Endodermal cell (in vitro differentiated cells): ENCODE measurements at places on chromosomes 4 and X.

DNA sequence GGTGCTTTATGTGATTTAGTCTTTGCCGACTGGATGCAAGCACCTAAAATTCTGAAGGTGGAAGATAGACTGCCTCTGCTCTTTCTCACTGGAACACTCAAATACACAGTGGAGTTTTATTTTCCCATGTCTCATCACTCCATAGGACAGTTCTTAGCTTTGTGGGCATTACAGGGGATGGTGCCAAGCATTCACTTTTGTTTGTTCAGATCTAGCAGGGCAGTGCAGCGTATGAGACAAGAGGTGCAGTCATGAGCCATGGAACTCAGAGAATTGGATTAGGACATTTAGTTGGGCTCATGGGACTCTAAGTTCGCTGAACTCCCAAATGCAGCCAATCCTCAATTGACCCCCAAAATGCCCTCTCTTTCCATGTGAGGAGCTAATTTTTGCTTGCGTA, 1136.9 kb upstream of the PRKX start:
- DNase-seq, result no peak

- peak; percentile 45 for DNase-seq
Measured at GRCh38 chr4:144954230-144954629, 143.8 kb downstream of the ANAPC10 start.

GRCh38 chr4:10671366-10671765, 13.2 kb downstream of the CLNK start:
- DNase-seq, result no peak

DNA sequence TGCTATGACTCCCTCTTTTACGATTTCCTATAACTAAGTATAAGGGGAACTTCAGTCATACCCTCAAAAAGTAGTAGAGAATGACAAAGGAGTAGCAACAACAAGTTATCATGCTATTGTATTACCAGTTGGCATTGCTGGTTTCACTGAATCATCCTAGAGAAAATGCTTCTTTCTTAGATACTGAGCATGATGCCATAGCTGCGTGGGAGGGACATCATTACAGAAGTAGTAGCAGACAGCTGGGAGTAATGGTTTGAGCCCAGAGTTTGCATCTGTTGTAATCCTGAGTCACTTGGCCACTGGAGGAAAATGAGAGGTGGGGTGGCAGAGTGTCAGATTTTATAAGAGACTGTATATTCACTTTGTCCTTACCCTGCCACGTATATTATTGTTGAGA, 38.6 kb downstream of the MTMR1 start:
- DNase-seq, result no peak

DNA sequence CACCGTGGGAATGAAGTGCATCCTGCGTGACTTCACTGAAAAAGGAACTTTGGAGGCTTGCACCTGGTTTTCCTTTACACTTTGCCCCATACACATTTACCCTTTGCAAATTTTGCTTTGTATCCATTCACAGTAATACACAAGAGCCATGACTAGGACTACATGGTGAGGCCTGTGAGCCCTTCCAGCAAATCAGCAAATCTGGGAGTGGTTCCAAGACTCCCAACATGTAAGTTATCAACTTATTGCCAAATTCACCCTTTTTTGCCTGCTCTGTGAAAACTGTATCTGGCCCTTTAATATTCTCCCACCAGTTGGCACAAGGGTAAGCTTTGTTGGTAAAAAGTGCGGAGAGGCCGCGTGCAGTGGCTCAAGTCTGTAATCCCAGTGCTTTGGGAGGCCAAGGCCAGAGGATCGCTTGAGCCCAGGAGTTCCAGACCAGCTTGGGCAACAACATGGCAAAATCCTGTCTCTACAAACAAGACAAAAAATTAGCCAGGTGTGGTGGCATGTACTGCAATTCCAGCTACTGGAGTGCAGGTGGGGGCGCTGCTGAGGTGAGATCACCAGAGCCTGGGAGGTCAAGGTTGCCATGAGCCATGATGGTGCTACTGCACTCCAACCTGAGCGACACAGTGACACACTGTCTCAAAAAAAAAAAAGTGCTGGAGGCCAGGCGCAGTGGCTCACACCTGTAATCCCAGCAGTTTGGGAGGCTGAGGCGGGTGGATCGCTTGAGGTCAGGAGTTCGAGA, 5.0 kb downstream of the PRMT9 start:
- DNase-seq, result peak; percentile 86

- peak; percentile 81 for DNase-seq
Measured at GRCh38 chrX:16711893-16712547, 449 bp downstream of the CTPS2 start.

DNA sequence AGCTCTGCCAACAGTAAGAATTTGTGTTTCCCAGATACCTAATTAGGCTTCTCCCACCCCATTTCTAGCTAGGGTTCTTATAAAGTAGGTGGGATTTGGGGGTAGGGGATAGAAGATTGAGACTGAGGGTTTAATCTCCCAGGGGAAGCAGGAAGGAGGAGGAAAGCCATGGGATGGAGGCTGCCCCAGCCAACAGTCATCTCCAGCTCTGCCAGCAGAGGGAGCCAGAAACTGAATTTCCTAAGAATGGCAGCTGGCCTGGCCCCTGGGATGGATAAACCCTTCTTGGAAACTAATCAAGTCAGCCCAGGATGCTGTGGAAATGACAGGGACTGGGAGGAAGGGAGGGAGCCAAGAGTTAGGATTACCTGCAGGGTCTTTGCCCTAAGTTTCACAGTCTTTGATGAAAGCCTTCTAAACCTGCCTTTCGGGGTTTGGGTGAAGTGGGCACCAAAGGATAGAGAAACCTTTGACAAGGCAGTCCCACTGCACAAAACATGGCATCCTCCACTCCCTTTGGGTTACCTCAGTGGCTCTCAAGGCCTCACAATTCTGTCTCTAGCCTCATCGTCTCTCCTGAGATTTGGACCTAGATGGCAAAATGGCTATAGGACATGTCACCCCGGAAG, 6.7 kb upstream of the ERCC6L start:
- peak; percentile 90 for DNase-seq

GRCh38 chrX:18136816-18137215, 83.9 kb downstream of the BEND2 start:
- no peak for DNase-seq

DNA sequence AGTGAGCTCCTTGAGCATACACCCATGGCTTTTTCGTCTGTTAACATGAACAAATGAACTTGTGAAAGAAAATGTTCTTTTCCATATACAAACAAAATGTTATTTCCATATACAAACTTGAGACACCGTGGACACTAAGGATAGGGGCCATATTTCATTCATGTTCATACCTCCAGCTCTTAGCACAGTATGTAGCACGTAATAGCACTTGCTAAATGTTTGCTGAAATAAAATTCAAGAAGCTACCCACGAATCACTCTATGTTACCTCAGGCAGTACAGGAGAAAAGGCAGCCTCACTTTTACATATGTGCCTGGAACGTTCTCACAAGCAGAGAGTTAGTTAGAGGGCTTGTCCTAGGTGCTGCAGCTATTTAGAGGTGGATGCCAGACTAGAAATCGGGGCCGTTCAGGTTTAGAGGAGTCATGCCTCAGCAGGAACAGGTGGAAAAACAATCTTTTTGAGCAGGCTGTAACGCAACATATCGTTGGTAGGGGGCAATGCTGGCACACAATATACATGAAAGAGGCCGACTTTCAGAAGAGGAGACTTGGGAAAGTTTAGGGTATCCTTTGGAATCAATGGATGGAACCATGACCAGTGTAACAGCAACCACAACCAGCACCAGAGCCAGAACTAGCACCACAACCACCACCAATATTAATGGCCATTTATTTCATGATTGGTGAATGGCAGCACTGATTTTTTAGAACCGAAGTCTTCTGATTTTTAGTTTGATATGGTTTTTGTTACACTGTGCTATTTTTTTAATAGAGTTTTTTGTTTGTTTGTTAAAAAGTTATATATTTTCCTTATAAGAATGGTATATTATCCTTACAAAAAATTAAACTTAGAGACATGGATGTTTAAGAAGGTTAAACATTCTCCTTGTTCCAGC, 14.8 kb upstream of the PAQR3 start:
- peak; percentile 73 for DNase-seq

DNA sequence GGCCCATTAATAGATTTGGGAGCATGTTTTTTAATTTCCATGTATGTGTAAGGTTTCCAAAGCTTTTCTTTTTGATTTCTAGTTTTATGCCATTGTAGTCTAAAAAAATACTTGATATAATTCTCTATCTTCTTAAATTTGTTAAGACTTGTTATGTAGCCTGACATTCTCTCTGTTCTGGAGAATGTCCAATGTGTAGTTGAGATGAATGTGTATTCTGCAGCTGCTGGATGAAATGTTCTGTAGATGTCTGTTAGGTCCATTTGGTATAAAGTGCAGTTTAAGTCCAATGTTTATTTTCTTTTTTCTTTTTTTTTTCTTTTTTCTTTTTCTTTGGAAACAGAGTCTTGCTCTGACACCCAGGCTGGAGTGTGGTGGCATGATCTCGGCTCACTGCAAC, 378.5 kb upstream of the MAD2L1 start:
- DNase-seq, result no peak

DNA sequence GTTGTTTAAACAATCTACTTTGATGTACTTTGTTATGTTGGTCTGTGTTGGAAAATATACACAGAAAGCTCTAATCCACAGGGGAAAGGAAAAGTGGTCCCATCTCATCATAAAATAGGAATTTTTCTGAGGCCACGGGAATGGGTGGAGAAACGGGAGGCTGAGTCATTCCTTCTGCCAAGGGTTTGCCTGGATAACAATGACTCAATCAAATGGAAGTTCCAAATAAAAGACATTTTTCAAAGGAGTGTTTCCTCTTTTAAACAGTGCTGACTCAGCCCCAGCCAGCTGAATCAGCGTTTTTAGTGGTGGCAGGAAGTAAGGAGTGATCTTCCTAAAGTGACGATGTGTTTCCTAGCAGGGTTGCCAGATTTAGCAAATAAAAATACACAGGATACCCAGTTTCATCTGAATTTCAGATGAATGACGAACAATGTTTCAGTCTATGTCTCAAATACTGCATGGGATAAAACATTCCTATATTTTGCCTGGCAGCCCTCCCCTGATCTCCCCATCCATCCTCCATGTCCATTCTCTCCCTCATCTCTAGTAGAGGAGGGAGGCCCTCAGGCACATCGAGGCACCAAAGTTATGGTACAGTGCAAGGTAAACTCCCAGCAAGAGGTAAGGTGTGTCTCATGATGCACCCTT, 345.4 kb upstream of the GATB start:
- DNase-seq, result no peak

DNA sequence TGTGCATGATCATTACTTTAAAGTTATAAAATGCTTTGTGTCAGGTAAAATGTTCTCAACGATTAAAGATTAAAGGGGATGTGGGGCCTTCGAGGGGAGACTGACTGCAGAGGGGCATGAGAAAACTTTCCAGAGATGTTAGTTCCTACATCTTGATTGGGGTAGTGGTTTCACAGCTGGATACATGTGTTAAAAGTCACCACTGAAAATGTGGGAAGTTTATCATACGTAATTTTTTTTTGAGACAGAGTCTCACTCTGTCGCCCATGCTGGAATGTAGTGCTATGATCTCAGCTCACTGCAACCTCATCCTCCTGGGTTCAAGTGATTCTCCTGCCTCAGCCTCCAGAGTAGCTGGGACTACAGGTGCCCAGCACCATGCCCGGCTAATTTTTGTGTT, 79.5 kb downstream of the RBM47 start:
- DNase-seq, result no peak

DNA sequence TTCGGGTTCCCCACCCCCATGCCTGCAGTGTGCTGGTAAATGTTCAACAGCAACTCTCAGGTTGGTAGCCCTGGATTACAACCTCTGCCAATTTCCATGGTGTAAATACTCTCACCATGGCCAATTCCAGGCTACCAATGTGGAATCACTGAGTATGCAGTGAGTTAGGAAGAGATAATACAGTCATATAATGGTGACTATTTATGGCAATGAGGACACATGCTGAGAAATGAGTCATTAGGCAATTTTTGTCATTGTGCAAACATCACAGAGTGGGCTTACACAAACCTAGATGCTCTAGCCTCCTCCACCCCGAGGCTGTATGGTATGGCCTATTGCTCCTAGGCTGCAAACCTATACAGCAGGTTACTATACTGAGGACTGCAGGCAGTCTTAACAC, 4.6 kb upstream of the CLDN24 start:
- no peak for DNase-seq

DNA sequence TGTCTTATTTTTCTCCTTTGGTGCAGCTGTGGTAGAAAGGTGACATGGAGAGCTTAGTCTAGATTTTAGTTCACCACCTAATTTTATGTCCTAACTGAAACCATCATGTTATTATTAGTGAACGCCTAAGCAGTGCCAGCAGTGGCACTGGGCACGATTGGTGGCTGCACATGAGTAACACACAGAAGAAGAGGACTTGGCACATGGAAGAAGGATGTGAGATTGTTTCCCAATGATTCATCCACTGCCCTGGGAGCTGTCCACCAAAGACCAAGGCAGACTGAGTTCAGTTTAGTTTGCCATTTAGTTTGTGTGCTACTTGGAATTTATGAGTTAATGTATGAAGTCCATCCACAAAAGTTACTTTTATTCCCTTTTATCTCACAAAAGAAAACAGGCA, 68.1 kb upstream of the NAP1L5 start:
- DNase-seq, result no peak

- DNase-seq, result no peak
Measured at GRCh38 chrX:114798907-114799306, 215.0 kb downstream of the HTR2C start.

GRCh38 chr4:15434091-15434490, 6.3 kb downstream of the C1QTNF7 start:
- DNase-seq, result no peak

- peak; percentile 80 for DNase-seq
Measured at GRCh38 chr4:104571341-104571740, 76.6 kb upstream of the CXXC4 start.

DNA sequence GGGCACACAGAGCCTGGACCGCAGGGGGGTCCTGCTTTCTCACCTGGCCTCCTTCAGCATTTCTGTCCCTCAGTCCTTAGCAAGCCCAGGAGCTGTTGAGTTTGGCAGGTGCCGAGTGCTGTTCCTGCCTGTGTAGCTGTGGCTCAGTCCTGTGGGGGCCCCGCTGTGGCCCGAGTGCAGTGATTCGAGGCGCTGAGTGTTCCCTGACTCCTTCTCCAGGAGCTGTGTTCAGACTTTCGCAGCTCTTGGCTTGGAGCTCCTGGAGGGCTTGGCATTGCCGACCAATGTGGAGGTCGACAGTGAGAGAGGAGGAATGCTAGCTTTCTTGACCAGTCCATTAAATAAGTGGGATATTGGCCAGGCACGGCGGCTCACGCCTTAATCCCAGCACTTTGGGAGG, 50.1 kb upstream of the MSANTD1 start:
- peak; percentile 33 for DNase-seq

DNA sequence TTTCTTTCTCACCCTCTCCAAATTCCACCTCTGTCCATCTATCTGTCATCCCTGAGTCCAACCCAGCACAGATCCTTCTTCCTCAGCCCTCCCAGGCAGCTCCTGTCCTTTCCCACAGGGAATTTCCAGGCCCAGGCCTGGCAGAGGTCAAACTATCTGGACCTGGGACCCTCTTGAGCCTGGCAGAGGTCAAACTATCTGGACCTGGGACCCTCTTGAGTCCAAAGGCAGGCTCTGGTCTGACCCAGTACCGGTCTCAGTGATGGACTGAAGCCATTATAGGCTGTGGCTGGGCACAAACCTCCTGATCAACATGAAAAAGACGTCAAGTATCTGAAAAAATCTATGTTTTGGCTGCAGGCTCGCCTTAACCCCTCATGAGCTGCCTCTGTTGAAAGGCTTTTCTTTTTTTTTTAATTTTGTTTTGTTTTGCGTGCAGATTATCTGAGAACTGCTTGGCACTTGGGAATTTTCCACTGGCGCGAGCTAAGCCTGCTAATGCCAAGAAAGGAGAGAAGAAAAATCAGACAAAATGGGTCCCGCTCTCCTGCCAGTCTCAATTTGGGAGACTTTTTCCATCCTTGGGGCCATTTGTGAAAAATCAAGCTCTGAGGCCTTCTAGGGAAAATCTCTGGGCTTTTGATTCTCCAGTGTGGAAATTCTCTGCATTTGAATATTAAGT, 31.2 kb downstream of the MSX1 start:
- no peak for DNase-seq
